NCI-H524 (cell line): ENCODE measurements at places on chromosomes 5 and 9.

GRCh38 chr5:16794269-16794913, 141.7 kb downstream of the MYO10 start:
- no peak for DNase-seq

GRCh38 chr5:150503386-150503785, 4.5 kb upstream of the NDST1 start:
- DNase-seq = no peak

GRCh38 chr9:13487936-13488335, 208.4 kb upstream of the MPDZ start:
- no peak for DNase-seq

DNA sequence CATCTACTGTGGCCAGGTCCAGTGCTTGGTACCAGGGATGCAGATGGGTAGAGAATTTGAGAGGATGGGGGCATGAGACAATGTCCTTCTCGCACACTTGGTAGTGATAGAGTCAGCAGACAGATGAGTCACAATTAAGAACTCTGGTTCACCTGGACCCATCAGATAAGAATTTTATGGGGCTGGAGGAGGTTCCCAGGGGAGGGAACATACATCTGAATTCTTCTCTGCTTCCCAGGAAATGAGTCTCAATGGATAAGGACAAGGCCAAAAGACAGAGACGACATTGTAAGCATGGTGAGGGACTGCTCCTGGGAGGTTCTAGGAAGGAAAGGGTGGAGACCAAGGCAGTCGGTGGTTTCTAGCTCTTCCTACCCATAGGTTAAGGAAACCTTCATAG, 5.3 kb downstream of the SLC4A9 start:
- no peak for DNase-seq

- DNase-seq = peak; percentile 97
Observed at GRCh38 chr9:31588006-31588405, 796.4 kb upstream of the ACO1 start.

GRCh38 chr5:142696379-142696778, 10.5 kb upstream of the FGF1 start:
- no peak for DNase-seq

- DNase-seq = no peak
Observed at GRCh38 chr9:70559102-70559501, 144.6 kb upstream of the KLF9 start.

DNA sequence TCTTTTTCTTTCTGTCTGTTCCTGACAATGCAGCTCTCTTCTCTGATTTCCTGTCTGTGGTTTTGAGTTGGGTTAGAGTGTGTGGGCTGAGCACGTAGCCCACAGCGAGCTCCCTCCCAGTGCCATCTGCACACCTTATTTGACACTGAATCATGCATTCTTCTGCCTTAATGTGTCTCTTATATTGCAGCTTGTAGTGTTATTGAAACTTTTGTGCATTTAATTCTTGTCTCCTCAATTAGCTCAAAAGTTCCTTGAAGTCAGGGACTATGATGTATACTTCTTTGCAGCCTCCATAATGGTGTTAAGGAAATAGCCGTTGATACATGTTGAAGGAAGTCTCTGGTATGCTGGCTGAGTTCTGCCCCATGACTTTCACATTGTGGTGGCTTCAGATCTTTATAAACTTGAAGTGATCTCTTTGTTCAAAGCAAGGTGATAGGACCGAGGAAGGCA, 576.2 kb upstream of the CLINT1 start:
- DNase-seq = no peak

GRCh38 chr9:19754921-19755320, 33.9 kb downstream of the SLC24A2 start:
- peak; percentile 54 for DNase-seq

- DNase-seq = no peak
Observed at GRCh38 chr5:136726506-136726905, 361.2 kb upstream of the TRPC7 start.

GRCh38 chr9:91039125-91039834, 237.7 kb downstream of the SYK start:
- DNase-seq = no peak
